LHCN-M2 (cell line): ENCODE measurements at places on chromosomes 2 and 18. TPM values are rescaled to one million over a fixed set of nuclear protein-coding genes. Genes with fewer than 3 reads are reported as not detected.

DNA sequence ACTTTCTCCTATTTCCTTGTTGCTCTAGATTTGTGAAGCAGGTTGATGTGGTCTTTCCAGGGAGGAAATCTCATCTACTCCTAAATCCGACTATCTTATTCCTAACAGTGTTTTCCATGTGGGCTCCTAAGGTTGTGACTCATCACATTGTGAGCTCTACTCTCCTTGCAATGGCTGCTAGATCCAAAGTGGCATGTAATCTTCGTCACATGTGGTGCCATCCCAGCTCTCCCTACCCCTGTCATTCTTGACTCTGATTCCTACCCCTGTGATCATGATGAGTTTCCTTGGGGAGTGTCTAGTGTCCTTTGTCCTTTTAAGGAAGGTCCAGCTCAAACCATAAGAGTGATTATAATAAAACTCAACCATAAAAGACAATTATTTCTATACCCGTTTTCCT, 47.3 kb upstream of the GULP1 start:
- peak; percentile 13 for DNase-seq

GRCh38 chr2:52810460-52810859, 957.1 kb upstream of the CHAC2 start:
- peak; percentile 7 for DNase-seq

- DNase-seq, result no peak
These were observed 1.9 kb downstream of the NTSR2 start for GRCh38 chr2:11667866-11668637.

DNA sequence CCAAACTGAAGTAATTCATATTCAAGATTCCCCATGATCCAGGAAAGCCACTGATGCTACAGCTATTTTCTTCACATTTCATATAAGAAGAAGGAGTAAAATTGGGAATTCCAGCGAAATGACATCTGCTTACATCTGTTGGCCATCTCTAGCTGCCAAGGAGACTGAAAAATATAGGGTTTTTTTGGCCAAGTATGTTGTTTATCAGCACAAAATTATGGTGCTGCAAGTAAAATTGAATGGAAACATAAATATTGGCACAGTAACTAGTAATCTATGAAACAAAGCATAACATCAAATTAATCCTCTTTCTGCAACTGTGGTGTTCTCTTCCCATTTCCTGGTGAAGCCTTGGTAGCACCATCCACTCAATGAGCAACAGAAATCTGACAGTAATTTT, 649.5 kb upstream of the ZNF804A start:
- no peak for DNase-seq

DNA sequence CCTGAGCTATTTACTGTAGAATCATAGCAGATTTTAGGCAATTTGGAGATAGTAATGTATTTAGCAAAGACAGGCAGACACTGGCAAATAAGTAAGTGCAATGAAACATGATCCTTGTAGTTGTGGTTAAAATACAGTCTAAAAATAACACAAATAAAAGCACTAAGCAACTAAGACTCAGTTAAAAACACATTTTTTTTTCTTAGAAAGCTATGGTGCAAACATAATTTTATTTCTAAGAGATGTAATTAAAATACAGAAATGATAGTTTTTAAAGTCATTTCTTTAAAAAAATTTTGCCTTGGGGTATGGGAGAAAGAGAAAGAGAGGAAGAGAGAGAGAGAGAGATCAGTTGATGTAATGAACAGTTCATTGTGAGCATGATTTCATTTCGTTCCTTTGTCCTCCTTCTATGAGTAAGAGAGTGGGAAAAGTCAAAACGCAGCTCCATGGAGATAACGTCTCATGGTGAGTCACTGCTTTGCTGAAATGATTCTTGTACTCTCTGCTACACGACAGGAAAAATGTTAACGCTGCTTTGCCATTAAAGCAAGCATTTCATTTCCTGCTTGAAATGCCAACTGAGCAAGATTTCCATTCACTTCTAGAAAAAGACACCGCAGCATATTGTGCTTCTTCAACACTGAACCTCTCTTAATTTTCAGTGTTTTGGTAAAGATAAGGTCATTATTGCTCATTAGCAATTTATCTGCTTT, 61.3 kb upstream of the PGAP1 start:
- DNase-seq, result peak; percentile 98

DNA sequence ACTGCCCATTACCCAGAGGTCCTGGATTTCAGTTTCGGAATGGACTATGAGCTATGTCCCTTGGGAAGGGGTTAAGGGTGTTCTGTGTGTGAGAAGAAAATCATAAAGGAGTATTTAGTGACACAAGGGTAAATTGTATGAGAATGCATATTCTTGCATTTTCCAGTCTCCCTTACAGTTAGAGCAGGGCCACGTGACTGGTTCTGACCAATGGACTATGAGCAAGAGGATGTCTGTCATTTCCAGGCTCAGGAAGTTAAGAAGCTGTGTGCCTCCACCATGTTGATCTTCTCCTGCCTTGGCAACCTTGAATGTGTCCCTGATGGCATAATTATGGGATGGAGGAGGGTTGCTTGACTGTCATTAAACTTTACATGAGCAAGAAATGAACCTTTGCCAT, 94.9 kb downstream of the DHRS9 start:
- DNase-seq, result no peak

DNA sequence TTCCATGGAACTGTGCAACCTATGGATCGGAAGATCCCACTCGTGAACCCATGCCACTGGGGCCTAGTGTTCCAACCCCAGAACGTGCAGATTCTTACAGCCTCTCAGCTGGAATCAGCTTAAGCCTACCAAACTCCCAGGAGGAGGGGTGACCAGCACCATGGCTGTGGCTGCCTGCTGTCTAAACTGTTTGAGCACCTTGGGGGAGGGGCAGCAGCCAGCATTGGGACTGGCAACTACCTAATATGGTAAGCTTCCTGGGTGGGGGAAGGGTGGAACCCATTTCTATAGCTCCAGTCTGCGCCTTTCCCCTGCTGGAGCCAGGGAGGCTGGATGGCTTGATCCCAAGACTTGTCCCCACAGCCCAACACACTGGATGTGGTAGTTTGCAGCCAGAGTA, 10.7 kb upstream of the POLE4 start:
- no peak for DNase-seq

GRCh38 chr2:120454654-120455385, 108.9 kb downstream of the INHBB start:
- no peak for DNase-seq

DNA sequence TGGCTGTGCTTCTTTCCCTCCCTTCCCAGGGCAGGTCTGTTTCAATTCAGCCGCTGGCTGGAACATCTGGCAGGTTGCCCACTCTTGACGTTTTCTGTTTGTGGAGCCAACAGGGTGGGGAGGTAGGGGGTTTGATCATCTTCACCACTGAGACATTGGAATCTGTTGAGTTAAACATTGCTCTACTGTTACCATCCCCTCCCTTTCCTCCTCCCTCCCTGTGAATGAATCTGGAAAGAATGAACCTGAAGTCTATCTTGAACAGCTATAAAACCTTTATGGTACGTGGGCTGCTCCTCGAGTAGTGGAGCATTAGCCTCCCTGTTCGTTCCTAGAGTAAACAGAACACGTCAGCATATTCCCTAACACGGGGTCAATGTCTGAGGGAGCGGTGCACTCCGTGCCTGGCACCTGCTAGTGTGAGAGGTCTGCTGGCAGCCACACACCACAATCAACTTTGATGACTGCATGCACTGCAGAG, 249.9 kb upstream of the RBBP8 start:
- no peak for DNase-seq

GRCh38 chr18:77316008-77316407, 66.4 kb downstream of the GALR1 start:
- no peak for DNase-seq

The TEX44 gene
- not detected in 2 replicates for total RNA-seq

The SH3BP4 gene
- total RNA-seq, result 49.6 and 53.3 TPM in 2 replicates

The SIX3 gene
- not detected in 2 replicates for total RNA-seq
